ENCODE measurements at places on chromosomes 6 and 20.

DNA sequence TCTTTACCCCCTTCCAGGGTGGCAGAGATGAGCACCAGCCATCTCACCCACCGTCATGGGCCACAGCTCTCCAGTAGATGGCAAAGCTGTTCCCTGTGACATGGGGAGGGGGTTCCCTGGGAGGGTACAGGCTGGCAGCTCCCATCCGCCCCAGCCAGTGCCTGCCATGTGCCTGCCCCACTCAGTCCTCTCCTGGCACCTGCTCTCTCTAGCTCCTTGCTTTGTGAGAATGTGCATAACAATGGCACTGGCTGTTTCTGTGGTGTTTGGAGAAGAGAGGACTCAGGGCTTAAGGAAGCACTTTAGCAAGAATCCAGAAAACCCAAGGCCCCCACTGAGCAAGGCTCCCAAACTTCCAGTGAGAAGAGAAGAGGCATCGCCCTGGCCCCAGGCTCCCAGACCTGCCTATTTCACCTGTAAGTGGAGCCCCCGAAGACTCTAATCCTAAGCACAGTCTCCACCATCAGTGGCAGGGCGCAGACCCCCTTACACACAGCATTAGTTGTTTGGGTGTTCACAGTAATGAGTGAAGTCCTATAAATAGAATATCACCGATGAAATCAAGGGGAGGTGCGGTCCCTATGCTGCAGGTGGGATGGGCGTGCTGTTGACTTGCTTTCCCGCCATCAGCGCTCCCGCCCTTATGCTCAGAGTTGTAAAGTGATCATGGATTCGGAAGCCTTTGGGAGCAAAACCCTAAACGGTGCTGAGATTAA, 110.2 kb downstream of the AGPAT4 start:
- no peak for DNase-seq

DNA sequence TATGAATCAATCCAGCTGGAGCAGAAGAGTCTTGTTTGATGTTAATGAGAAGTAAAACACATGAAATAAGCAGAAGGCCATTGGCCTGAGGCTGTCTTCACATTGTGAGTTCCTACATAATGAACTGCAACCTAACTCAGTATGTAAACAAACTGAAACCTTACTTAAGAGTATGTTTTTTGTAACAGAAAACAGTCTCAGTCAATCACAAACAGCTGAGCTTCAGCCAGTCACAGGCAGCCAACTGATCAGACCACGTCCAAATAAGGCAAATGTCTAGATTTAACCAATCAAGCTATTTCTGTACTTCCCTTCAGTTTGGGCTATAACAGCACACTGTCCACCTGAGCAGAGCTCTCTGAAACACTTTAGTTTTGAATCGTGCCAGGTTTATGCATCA, 234.7 kb downstream of the TRDN start:
- no peak for DNase-seq

DNA sequence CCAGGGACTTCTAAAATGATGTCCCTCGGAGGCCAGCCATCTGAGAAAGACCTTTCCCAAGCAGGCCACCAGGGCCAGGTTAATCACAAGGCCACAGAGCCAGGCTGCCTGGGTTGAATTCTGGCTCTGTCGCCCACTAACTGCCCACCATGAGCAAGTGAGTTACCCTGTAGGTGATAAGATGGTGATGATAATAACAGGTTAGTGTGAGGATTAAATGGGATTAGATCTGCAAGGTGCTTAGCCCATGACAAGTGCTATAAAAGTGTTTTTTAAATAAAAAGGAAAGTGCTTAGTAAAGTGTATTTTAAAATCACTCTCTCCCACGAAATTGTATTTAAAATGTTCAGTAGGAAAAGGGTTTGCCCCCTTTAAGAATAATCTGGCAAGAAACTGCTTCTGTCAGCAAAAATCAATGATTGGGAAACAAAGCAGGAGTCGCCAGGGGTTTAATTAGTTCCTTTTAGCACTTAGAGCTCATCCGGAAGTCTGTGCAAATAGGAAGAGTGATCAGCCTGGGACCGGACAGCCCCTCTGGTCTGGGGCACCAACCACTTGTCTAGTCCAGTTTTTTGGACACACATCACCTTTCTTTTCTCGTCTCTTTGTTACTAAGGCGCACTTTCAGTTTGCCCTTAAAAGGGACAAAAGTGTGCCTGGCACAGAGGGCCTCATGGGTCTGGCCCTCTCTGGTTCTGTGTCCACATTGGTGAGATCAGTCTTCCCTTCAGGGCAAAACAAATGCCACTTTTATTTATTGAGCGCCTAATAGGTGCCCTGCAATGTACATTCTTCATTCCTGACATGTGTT, 150.4 kb downstream of the GRM4 start:
- no peak for DNase-seq

DNA sequence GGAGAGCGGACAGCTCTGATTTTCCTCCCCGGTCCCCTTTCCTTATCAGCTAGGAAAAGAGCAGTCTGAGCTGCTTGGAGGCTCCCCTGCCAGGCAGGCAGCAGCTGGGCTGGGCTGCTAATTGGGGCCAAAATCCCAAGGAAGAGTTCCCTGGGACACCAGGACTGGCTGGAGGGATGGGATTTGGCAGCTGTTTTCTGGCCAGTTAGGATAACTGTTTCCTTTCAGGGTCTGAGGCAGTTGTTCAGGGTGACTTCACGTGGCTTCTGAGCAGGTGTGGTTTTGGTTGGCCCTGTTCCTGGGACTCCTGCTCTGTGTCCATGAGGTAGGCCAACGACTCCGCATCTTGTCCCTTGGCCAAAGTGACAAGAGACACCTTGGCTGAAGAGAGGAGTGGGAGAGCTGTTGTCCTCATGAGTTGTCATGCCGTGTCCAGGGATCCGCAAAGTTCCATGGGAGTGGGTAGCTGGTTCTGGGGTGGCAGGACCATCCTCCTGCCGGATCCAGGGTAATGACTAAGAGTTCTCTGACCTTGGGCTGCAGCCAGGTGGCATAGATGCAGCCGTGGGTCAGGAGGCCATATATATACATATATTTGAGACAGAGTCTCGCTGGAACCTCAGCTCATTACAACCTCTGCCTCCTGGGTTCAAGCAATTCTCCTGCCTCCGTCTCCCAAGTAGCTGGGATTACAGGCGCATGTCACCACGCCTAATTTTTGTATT, 21.2 kb downstream of the MRPS18A start:
- no peak for DNase-seq

DNA sequence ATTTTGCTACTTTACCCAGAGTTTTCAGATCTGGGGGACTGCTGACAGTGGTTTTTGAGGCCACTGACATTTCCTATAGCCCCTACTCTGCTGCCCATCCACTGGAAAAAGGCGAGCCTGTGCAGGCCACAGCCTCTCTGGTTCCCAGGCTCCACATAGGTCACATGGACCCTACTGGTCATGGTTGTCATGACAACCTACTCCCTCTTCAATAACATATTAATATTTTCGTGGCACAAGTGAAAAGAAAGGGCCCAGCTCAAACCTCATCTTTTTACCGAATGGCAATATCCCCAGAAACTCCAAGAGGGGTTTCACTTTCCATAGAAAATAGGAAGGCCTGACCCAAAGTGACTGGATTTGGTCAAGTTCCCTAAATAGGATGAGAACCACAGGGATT, 11.0 kb upstream of the FOXO3 start:
- DNase-seq = no peak

DNA sequence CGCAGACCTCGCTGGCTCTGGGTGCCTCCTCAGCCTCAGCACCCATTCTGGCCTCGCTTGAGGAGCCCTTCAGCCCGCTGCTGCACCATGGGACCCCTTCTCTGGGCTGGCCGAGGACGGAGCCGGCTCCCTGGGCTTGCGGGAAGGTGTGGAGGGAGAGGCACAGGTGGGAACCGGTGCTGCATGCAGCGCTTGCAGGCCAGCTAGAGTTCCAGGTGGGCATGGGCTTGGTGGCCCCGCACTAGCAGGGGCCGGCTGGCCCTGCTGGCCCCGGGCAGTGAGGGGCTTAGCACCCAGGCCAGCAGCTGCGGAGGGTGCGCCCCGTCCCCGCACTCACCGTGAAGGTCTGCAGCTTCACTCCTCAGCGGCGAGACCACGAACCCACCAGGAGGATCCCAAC, 30.4 kb downstream of the DEFB114 start:
- DNase-seq = no peak

DNA sequence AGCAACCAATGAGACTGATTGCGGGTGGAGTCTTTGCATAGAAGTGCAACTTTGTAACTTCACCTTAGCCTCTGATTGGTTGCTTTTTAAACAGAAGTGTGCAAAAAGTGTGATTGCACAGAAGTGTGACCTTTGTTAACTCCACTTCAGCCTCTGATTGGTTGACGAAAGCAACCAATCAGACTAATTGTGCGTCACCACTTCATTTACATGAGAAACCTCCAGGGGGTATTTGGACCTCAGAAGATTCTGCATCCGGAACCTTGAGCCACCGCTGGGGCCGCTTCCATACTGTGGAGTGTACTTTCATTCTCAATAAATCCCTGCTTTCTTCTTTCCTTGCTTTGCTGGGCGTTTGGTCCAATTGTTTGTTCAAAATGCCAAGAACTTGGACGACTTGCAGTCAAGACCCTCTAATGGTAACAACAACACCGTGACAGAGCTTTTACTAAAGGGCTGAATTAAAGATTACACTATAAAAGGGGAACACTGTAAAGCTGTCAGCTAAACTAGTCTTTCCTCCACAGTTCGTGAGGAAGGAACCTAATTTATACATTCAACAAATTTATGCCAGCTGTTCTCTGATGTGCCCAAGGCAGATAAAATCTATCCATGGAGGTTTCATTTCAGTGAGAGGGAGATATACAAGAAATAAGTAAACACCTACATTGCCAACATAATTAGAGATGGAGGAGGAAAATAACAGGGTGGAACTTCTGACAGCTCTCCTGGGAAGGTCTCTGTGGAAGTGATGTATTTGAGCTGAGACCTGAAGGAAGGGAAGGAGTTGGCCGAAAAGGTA, 1.4 kb upstream of the HECA start:
- no peak for DNase-seq

- no peak for DNase-seq
Measured at GRCh38 chr6:36170704-36171103, 25.8 kb upstream of the BRPF3 start.

DNA sequence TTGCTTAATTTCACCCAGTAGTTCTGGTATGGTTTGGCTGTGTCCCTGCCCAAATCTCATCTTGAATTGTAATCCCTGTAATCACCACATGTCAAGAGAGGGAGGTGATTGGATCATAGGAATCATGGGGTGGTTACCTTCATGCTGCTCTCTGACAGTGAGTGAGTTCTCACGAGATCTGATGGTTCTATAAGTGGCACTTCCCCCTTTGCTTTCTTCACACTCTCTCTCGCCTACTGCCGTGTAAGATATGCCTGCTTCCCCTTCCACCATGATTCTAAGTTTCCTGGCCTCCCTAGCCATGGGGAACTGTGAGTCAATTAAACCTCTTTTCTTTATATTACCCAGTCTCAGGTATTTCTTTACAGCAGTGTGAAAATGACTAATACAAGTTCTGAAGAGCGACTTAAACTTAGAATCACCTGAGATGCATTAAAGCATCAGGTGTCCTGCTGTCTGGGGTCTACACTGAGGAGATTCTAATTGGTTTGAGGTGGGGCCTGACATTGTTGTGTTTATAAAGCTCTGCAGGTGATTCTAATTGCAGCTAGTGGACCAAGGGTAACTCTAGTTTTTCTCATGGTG, 82.1 kb upstream of the DTNBP1 start:
- DNase-seq = no peak

DNA sequence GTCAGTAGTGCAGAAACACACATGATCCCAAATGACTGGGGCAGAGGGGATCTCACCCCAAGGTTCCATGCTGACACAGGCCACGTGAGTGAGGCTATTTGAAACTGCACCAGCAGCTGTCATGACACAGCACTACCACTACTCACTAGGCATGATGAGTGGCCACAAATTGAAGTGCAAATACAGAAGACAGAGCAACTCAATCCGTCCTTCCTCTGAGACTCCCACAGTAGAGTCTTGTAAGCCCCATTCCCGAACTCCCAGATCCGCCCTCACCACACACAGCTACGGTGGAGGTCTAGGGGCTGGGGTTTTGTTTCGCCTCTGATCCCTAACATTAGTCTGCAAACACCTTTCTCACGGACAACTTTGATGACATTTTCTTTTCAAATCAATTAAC, 113.3 kb upstream of the NUP153 start:
- no peak for DNase-seq

GRCh38 chr6:161486361-161487216, 212.7 kb upstream of the AGPAT4 start:
- peak; percentile 64 for DNase-seq

DNA sequence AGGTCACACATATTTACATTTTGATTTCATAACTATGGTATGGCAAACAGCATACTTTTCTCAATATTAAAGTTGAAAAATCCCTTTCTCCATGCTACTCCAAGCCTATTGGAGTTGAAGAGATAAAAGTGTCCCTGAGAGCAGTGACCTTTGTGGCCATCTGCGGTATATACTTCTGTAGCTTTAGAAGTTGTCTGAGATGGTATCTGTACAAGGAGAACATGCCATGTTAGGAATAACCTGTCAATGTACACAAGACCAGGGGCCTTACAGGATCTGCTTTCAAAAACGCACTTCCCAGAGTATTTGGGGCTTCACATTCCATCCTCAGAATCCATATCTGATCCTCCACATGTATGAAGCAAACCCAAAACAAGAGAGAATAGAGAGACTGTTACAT, 226.7 kb downstream of the MEI4 start:
- DNase-seq = no peak

- no peak for DNase-seq
Measured at GRCh38 chr6:117668736-117669135, 6.5 kb upstream of the NUS1 start.

- no peak for DNase-seq
Measured at GRCh38 chr6:145212813-145213212, 522.5 kb downstream of the EPM2A start.

DNA sequence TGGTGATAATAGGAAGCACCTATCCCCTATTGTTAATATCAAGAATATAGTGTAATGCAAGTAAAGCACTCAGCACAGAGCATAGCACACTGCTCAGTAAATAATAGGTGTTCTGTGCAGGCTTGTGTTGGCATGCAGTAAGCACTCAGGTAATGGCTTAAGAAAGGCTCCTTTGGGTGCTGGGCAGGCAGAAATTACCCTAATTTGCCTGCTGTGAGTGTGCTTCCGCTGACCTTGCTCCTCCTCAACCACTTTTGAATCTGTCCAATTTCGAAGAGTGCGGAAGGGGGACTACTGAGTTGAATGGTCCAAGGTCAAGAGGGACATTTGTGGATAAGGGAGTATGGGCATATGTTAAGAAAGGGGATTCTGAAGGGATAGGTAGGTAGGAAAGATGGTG, 15.4 kb downstream of the SRSF3 start:
- DNase-seq = no peak

GRCh38 chr20:52684905-52685304, 287.3 kb upstream of the TSHZ2 start:
- DNase-seq = no peak

Measured in retinal pigment epithelial cell (primary cell).